ENCODE measurements at places on chromosomes 1 and 21. TPM values are rescaled to one million over a fixed set of nuclear protein-coding genes. Genes with fewer than 3 reads are reported as not detected.

NOTCH2NLA gene
- total RNA-seq = 87.6 TPM

TMEM50A gene
- total RNA-seq = 77.6 TPM

HMGCS2 gene
- 400 TPM for total RNA-seq

LAMC2 gene
- 33.2 TPM for total RNA-seq

TNFRSF4 gene
- 1.4 TPM for total RNA-seq

RBBP5 gene
- 16.9 TPM for total RNA-seq

CR1 gene
- 1.6 TPM for total RNA-seq

TRIM45 gene
- 1.6 TPM for total RNA-seq

S100A7A gene
- total RNA-seq = not detected

DISP1 gene
- total RNA-seq = 8.1 TPM

C1orf94 gene
- total RNA-seq = not detected

USP33 gene
- 38.4 TPM for total RNA-seq

- DNase-seq = no peak
Observed at GRCh38 chr21:46129846-46130651, 25.3 kb downstream of the FTCD start.

- no peak for DNase-seq
Observed at GRCh38 chr1:246506367-246506673, 759 bp downstream of the SMYD3 start.

GRCh38 chr1:206005234-206005633, 2.0 kb upstream of the RAB7B start:
- DNase-seq = peak; percentile 65

- no peak for DNase-seq
Observed at GRCh38 chr1:164767752-164768402, 208.9 kb downstream of the PBX1 start.

- no peak for DNase-seq
Observed at GRCh38 chr1:65791396-65791795, 1.3 kb upstream of the PDE4B start.

- no peak for DNase-seq
Observed at GRCh38 chr1:232891656-232892317, 58.6 kb upstream of the NTPCR start.

GRCh38 chr1:203506858-203507626, 13.1 kb downstream of the OPTC start:
- no peak for DNase-seq

- no peak for DNase-seq
Observed at GRCh38 chr1:194103516-194104246, 917.3 kb upstream of the B3GALT2 start.

DNA sequence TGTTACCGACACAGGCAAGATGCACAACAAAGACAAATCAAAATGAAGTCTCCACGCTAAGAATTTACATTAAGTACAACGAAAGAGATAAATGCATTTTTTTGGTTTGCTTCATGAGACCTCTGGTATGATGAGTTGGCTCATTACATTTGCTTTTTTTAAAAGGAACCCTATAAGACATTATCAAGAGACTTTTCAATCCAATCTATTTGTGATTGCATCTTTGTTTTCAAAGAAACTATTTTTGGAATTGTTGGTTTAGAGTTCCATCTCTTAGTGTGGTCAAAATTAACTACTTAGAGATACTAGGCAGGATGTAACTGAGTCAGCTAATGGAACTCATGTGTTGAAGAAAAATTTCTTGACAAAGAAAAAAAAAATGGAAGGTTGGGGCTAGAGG, 200.1 kb downstream of the ZC3H11B start:
- no peak for DNase-seq

GRCh38 chr1:242784084-242784483, 259.6 kb upstream of the PLD5 start:
- no peak for DNase-seq

DNA sequence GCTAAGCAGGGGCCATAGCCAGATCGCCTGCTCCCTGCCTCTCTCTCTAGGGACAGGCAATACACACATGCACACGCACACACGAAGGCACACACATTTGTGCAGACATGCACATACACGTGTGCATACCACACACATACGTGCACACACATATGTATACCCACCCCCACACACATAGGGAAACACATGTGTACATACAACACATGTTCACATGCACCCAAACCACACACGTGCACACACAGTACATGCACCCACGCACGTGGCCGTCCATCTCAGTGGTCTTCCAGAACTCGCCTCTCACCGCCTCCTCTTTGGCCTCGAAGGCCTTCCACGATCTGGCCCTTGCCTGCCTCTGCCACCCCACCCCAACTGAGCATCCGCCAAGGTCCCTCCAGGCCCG, 25.3 kb upstream of the PEX10 start:
- DNase-seq = no peak

- DNase-seq = no peak
Observed at GRCh38 chr21:18368205-18368604, 35.4 kb downstream of the TMPRSS15 start.

DNA sequence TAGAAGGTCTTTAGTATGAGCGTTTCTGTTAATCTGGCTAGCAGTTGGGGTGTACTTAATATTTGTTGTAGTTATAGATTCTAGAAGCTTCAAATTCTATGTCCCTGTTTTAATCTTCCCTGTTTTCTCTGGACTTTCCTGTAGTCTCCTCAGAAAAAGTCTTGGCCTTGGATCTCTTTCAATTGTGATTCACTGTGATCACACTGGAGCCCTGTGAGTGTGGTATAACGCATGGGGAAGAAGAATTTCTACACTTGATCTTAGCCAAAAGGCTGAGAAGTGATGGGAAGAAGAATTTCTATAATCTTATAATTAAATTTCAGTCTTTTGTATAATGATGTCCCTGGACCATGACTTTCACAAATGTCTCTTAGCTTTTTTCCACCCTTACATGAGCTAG, 36.7 kb upstream of the COP1 start:
- no peak for DNase-seq

GRCh38 chr1:177171536-177172123, 872 bp downstream of the BRINP2 start:
- DNase-seq = no peak

- DNase-seq = no peak
Observed at GRCh38 chr1:182629499-182630096, 25.4 kb upstream of the RGS16 start.

DNA sequence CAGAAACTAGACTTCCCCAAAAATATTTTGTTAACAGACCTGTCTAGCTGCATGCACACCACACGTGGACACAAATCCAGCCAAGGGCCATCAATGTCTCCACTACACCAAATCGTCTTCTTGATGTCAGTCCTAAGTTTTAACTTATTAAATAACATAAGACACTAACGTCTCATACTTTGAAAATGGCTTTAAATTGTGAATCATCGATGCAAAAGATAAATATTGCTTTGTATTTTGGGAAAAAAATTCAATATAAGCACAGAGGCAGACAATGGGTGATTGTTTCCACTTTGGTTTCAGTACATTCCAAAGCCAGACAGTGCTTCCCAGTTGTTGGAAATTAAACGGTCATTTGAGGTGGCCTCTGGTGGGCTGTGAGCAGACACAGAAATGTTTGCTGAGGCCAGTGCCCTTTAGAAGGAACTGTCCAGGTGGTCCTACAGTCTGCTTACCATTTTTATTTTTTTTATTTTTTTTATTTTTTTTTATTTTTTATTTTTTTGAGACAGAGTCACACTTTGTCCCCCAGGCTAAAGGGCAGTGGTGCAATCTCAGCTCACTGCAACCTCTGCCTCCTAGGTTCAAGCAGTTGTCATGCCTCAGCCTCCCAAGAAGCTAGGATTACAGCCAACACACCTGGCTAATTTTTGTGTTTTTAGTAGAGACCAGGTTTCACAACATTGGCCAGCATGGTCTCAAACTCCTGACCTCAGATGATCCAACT, 1.8 kb upstream of the KIAA2013 start:
- DNase-seq = no peak

DNA sequence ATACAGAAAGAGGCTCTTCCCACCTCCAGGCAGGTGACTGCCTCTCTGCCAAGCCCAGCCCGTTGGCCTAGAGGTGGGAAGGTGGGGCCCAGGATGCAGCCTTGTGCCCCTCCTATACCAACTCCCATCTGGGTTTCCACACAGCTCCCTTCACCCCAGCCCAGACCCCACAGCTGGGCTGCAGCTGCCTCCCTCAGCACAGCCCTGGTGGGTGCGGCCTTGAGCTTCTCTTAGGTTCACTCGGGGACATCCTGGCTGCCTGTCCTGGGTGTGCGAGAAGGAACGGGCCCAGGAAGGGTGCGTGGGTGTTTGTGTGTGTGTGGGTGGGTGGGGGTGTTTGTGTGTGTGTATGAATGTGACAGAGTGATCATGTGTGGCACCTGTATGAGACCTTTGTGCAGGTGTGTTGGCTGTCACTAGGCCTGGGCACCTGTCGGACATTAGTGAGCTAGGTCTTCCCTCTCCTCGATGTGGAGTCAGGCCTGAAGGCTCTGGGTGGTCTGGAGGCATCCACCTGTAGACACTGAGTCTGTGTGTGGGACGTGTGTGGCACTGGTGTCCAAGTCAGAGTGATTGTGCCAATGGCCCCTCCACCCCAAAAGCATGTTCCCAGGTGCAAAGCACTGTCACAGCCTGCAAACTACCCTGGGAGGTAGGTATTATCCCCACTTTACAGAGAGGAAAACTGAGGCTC, 30.7 kb downstream of the FOXO6 start:
- no peak for DNase-seq

DNA sequence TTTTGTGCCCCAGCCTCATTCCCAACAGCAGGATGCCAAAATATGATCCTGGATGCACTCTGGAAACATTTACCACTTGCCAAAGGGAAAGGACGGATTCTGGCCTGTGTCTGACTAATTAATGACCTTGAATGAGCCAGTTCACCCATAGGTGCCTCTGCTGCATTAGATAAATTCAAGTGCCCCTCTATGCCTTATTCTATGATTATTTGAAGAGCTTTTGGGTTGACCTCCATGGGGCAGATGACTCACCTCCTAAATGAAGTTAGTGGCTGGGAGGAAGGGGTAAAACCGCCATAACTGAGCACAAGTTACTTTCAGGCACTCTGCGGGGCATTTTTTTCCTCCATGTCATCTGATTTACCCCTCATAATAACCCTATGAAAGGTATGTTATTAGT, 98.1 kb downstream of the CLIC6 start:
- DNase-seq = no peak

DNA sequence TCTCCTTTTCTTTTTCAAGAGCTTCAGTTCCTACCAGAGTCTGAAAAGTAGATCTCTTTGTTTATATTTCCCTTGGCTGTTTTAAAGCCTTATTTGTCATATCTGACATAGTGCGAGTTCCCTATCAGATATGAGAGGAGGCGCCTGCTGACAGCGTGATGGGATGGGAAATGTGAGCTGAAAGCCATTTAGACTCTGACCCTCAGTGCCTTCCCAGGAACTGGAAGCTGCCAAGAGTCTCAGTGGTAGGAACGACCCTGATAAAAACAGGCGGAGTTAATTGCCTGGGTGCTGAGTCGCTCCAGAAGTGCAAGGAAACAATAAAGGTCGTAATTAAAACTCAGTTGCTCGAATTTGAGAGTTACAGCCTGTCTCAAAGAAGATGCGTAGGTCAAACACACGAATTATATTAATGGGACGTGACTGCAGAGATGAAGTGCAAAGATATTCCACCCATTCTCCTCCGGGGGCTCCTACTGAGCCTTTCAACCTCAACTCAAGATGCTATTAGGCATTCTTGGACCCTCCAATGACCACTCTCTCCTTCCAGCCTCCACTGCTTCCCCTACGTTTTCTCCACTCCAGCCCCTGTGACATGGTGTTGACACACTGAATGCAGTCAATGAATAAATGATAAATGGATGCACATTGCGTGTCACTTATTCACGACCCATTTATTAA, 84.6 kb downstream of the KAZN start:
- no peak for DNase-seq

DNA sequence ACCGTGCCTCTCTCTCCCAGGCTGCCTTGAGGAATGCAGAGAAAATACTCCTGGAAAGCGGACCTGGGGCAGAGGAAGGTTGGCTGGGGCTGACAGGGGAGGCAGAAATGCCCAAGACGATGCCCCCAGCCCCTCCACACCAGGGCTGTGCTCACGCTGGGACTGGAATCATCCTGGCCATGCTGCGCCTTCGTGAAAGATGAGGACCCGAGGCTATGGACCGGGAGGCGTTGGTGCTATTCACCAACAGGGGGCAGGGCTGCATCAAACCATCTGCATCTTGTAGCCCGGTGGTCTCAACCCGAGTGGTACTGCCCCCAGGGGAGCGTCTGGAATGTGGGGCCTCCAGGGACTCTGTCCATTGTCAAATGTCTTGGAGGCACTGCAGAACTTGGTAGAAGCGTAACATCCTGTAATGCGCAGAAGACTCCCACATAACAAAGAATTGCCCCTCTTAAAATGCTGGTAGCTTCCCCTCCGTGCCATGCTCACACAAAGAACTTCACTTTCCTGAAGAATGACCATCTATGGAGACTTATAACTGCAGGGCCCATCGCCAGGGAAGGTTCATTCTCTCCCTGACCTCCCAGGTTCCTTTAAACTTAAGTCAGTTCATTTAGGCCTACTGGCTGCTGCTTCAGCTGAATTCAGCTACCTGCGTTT, 251.2 kb downstream of the RRAGC start:
- no peak for DNase-seq

DNA sequence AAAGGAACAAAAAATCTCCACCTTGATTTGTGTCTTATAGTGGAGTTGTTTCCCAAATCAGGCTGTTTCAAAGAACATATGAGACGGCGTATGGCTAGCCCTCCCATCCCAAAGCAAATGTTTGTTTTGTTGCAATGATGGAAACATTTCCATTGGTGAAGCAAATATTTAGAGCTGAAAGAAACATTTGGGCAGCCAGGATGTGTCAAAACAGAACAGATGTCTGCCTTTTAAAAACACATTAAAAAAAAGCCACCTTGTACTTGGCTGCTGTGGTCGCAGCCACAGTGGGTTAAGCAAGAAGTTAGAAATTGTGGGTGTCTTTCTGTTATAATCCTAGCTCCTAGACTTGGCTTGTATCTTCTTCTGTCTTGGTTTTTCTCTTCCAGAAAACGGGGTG, 116.3 kb downstream of the PEX14 start:
- no peak for DNase-seq

All from lower leg skin (tissue), 4 donors.